ENCODE measurements at places on chromosomes 12 and 14.

GRCh38 chr12:54418441-54419087 is 502 bp downstream of the ITGA5 start:
- no peak for DNase-seq

- DNase-seq: no peak
Measured at GRCh38 chr12:49661746-49662145, 38.4 kb downstream of the PRPF40B start.

DNA sequence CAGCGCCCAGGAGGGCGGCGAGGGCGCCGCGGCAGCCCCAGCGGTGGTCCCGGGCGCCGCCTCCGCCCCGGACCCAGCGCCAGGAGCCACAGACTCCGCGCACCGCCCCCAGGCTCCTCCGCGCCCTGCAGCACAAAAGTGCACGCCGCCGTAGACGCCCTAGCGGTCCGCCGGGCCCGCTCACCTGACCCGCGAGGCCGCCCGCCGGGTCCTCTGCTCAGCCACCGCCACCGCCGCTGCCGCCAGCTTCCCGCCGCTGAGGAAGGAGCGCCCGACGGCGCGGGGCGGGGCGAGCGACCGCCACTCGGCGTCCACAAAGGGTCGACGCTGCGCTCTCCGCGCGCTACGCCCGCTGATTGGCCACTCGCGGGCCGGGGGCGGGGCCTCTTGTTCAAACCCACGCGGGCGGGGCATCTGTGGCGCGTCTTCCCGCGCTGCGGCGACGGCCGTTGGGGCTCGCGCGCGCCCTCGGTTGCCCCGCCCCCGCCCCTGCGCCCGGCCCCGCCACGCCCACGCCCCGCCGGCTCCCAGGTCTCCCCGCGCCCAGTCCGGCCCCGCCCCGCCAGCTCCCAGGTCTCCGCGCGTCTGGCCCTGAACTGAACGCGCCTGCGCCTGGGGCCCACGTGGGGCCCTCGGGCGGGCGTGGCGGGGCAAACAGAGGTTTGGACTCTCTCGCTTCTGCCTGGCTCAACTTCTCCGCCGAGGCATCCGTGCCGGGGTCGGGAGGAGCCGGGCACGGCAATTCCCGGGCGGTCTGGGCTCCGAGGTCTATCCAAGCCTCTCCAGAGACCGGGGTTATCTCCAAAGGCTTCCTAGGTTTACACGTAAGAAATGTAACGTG is at the start of gene CDCA4:
CDCA4 (minus strand) TSS at position 269 of the 841 bp plus-strand sequence. CDS start 9,154 bp downstream, outside the sequence.
- peak; percentile 100 for DNase-seq

DNA sequence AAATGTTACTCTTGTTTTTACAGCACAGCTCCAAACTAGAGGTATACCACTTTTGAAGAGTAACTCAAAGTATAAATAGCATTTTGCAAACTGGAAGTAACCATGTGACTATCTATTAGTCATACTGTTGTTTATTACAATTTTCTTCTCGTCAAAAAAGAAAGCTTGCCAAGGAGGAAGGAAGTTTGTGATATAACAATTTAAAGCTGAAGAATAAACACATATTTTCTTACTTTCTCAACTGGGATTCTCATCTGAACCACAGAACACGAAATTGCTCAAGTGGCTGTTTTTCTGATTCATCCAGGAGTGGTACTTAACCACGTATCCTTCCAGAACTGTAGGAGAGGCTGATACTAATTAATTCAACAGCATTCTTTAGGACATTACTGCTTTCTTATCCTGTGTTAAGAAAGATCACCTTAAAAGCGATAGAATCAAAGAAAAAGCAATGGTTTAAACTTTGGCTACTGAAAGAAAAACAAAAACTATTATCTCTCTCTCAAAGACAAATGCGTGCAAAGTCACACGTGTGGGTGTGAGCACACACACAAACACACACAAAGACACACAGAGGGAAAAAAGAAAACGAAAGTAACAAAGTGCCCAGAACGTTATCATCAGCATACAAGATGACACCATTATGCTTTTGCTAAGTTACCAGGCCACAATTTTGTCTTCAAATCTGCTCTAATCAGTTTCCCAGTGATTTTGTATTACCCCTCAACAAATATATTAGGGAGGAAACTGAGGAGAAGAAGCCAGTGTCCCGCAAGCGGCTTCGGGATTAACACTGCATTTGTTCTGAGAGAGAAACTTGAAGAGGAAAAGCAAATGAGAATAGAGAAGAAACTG is at the start of gene CLEC2B:
CLEC2B (minus strand) TSS at position 48 of the 855 bp plus-strand sequence.
- no peak for DNase-seq

- DNase-seq: peak; percentile 90
Measured at GRCh38 chr12:13849456-13849855, 131.9 kb downstream of the GRIN2B start.

- no peak for DNase-seq
Measured at GRCh38 chr14:73788317-73788598, 63.4 kb upstream of the PTGR2 start.

GRCh38 chr14:56351861-56352260 is 227.7 kb upstream of the TMEM260 start:
- no peak for DNase-seq

- peak; percentile 82 for DNase-seq
Measured at GRCh38 chr14:89767861-89768268, 186.7 kb downstream of the EFCAB11 start.

DNA sequence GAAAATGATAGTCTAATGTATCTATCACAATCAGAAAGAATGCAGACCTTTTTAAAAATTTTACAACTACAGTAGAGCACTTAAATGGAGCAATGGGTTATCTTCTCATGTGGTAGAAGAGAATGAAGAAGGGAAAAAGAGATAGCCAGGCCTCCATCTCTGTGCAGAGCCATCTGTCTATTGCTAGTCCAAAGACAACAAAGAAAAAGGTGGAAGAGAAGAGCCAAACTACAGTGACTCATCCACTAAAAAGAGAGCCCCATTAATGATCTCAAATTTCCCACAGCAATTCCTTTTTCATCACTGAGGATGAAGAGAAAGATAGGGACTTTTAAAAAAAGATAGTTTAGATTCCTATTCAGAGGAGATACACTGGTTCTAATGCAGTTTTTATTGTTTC is 232.9 kb downstream of the ATXN7L3B start:
- DNase-seq: no peak

GRCh38 chr12:124569375-124570148 is 2.1 kb upstream of the NCOR2 start:
- DNase-seq: no peak

GRCh38 chr14:30738978-30739377 is 116.9 kb downstream of the SCFD1 start:
- DNase-seq: no peak

DNA sequence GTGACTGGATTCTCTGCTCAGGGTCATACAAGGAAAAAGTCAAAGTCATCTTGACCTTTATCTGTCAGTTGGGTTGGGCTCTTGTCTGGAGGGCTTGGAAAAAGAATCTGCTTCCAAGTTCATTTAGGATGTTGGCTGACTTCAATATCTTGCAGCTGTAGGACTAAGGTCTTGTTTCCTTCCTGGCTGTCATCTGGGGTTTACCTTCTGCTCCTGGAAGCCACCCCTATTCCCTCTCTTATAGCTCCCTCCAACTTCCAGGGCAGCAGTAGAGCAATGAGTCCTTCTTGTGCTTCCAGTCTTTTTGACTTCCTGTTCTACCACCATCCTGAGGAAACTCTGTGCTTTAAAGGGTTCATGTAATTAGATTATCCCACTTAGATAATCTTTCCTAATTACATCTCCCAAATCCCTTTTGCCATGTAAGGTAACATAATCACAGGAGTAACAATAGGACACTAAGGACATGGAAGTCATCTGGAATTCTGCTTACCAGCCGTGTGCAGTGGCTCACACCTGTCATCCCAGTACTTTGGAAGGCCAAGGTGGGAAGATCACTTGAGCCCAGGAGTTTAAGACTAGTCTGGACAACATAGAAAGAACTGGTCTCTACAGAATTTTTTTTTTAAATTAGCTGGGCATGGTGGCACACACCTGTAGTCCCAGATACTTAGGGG is 170.7 kb upstream of the KITLG start:
- no peak for DNase-seq

DNA sequence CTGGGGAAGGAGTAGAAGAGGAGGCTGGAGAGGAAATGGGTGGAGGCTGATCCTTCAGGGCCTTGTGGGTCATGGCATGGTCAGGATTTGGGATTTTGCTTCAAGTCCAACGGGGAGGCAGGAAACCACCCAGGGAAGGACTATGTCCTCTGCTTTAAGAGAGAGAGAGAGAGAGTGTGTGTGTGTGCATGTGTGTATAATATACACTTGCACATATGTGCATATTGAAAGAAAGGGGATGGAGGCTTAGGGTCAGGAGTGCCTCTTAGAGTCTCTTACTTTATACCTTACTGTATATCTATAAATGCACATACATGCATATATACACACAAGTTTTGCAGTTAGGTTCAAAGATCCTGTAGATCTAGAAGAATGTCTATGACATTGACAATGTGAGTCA is 94.8 kb downstream of the RGS6 start:
- DNase-seq: no peak

DNA sequence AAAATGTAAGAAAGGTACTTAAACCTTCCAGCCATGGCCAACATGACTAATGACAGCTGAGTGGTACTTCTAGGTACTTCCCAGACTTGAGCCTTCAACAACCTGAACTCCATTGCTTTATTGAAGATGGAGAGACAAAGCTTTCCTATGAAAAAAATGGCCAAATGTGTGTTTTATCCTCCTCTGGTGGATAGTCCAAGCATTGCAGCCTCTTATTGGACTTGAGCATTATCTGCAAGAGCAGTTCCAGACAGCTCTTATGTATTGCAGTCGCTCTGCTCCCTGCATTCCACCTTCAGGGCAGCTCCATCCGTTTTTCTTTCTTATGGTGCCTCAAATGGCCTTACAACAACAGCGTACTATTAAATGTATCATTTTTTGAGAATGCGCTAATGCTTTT is 588.2 kb downstream of the NRXN3 start:
- DNase-seq: peak; percentile 83

DNA sequence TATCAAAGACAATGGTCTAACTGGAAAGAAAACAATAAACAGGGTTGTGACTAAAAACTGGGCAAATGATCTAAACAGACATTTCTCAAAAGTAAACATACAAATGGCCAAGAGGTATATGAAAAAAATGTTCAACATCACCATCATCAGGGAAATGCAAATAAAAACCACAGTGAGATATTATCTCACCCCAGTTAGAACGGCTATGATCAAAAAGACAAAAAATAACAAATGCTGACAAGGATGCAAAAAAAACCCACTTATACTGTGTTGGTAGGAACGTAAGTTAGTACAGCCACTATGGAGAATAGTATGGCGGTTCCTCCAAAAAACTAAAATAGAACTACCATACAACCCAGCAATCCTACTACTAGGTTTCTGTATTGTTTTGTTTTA is 470.1 kb downstream of the RGS6 start:
- no peak for DNase-seq

DNA sequence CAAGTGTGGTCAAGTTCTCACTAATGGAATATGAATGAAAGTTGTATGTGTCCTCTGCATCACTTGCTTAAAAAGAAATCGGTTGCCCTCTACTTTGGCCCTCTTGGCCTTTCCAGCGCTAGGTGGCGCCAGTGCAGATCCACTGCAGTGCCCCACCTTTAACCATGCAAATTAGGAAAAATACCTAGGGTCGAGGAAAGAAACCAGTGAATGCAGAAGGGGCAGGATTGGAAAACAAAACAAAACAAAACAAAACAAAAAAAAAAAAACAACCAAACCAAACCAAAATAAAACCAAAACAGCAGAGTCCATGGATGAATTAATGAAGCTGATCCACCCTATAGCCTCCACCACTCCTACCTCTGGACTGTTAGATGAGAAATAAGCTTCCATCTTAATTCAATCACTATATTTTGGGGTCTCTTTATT is 12.9 kb upstream of the NEMF start:
- peak; percentile 65 for DNase-seq

DNA sequence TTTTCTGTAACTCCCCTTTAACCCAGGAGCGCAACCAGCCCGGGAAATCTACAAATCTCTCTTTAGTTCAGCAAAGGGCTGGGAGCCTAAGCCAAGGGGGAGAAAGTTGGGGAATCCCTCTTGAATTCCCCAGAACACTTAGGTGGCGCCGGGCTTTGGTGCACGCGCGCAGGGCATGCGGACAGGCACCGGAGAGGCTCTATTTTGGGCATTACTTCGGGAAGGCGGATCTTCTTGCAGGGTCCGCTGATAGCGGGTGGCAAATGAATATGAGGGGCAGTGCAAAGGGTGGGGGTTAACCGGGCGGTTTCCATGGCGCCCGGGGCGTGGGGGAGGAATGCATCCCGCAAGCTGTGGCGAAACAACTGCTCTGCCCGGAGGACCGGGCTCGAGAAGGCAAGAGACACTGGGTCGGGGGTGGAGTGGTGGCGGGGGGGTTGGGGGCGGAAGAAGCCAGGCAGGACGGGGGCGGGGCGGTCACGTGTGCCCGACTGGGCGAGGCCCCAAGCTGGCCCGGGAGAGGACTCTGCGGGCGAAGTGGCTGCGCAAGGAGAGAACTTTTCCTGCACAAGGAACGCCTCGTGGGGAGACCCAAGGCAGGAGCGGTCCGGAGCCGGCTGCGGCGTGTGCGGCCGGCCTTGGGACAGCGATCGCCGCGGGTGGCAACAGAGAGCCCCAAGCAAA is at the start of gene FLVCR2:
FLVCR2 (plus strand) TSS at position 519 of the 684 bp plus-strand sequence. CDS start 353 bp downstream, outside the sequence.
- DNase-seq: peak; percentile 75

DNA sequence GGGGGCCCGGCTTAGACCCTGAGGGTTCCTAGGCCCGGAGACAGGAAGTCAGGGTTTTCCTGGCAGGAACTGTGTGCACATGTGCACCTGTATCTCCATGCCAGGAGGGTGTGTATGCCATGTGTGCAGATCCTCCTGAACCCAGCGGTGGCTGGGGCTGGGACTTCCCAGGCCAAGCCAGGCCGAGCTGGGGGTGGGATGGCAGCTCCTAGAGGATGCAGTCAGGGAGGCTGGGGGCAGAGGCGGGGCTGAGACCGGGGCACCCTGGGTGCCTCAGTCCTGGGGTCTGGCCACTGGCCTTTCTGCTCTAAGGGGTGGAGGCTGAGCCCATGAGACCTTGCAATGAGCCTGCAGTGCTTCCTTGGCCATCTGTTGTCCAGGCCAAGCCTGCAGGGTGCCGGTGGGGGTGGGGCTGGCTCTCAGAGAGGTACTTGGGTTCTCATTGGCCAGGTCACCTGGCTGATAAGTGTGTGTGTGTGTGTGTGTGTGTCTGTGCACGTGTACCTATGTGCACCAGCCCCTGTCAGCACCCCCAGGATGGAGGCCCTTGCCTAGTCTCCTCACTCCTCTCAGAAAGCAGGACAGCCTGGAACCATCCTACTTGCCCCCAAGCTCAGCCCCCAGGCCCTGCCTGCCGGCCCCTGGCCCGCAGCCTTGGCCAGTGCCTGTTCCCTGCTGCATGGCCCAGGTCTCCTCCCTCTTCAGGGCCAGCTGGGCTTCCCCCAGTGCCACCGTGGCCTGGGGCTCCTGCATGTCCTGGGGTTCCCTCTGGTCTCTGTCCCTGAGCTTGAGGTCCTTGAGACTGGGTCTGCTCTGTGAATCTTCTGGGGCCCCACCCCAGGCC is 10.6 kb upstream of the TNFAIP2 start:
- DNase-seq: peak; percentile 72

- no peak for DNase-seq
Measured at GRCh38 chr14:101843665-101844064, 82.2 kb downstream of the PPP2R5C start.
